Renal cortex interstitium (tissue), 15 donors: ENCODE measurements at places on chromosomes 12 and 14. TPM values are rescaled to one million over a fixed set of nuclear protein-coding genes. Genes with fewer than 3 reads are reported as not detected.

DNA sequence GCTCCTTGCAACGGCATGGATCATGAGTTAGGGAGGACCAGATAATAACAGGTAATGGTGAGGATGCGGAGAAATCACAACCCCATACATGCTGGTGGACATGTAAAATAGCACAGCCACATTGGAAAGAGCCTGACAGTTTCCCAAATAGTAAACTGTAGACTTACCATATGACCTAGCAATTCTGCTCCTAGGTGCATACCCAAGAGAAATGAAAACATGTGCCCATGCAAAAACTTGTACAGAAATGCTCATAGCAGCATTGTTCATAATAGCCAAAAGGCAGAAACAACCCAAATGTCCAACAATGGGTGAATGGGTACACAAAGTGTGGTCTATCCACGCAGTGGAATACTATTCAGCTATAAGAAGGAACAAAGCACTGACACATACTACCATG is 97.5 kb upstream of the VRK1 start:
- no peak for DNase-seq

- no peak for DNase-seq
Measured at GRCh38 chr14:36479344-36479743, 40.7 kb downstream of the NKX2-1 start.

GRCh38 chr14:55271572-55272298 is 514 bp downstream of the FBXO34 start:
- DNase-seq, result peak; percentile 80

DNA sequence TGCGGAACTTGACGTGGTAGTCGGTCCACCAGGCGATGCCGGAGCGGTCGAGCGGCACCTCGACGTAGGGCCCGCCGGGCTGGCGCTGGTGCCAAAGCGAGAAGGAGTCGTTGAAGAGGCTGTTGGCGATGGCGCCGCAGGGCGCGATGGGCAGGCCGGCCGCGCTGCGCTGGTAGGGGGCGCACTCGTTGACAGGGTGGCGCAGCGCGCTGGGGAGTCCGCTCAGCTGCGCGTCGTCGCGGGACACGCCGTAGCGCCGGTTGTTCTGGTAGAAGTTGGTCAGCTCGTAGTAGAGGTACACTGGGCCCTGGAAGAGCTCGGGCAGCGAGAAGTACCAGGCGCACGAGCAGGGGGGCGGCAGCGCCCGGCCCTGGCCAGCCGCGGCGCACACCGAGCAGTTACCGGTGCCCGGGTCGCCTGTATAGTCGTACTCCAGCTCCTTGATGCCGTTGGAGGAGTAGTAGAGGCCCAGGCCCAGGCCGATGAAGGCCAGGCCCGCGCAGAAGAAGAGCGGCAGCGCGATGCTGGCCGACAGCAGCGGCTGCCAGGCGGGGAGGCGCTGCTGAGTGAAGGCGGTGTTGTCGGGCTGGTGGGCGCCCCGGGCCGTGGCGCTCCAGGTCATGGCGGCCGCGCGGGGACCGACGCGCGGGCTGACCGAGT is 482 bp downstream of the TMEM30B start:
- no peak for DNase-seq

- DNase-seq, result no peak
Measured at GRCh38 chr14:30849354-30849753, 25.0 kb upstream of the COCH start.

DNA sequence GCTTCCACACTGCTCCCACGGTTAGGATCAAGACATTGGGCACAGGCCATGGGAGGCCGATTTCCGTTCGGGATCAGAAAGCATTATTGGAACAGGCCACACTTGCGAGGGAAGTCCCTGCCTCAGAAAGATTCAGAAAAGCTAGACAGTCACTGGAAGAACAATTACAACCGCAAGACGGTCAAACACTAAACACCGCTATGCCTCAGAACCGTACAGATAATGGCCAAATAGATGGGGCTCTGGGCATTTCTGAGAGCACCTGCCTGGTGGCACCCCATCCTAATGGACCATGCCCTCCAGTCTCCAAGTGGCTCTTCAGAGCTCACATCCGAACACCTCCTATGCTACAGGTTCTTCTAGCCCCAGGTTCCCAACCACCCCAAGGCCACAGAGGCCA is 42.0 kb downstream of the SSH1 start:
- DNase-seq, result no peak

DNA sequence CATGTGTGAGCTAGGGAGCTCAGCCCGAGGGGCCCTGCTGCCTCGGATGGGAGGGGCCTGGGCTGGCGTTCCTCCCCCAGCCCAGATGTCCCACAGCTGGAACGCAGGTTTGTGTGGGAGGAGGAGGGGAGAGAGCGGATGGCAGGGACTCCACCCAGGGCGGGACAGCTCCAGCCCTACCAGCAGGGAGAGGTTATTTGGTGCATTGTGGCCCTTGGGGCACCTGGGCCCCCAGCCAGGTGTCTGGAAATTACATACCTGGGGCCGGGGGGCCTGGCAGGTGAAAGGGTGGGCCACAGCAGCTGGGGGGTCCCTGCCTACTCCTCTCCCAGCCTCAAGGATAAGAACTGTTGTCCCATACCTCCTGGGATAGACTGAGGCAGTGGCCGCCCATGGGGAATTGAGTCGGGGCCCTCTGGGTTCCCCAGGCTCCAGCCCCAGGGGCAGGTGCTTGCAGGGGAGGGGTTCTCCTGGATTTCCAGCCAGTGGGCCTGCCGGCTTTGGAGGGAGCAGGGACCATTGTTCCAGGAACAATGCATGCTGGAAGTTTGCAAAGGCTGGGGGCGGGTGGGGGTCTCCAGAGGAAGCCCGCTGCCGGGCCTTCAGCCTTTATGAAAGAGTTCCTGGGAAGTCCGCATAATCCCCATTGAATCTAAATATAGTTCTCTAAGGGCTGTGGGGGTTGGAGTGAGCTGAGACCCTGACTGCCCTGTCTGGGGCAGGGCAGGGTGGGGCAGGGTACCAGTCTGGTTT is 1.2 kb downstream of the KIF26A start:
- no peak for DNase-seq

DTD2 gene
- 17.5 TPM for polyA plus RNA-seq

ABCB9 gene
- polyA plus RNA-seq, result 5.0 TPM
